Liver (tissue), 10 donors: ENCODE measurements at places on chromosomes 6 and 20. TPM values are rescaled to one million over a fixed set of nuclear protein-coding genes. Genes with fewer than 3 reads are reported as not detected.

- no peak for DNase-seq
Observed at GRCh38 chr6:134519465-134519864, 201.6 kb upstream of the SGK1 start.

DNA sequence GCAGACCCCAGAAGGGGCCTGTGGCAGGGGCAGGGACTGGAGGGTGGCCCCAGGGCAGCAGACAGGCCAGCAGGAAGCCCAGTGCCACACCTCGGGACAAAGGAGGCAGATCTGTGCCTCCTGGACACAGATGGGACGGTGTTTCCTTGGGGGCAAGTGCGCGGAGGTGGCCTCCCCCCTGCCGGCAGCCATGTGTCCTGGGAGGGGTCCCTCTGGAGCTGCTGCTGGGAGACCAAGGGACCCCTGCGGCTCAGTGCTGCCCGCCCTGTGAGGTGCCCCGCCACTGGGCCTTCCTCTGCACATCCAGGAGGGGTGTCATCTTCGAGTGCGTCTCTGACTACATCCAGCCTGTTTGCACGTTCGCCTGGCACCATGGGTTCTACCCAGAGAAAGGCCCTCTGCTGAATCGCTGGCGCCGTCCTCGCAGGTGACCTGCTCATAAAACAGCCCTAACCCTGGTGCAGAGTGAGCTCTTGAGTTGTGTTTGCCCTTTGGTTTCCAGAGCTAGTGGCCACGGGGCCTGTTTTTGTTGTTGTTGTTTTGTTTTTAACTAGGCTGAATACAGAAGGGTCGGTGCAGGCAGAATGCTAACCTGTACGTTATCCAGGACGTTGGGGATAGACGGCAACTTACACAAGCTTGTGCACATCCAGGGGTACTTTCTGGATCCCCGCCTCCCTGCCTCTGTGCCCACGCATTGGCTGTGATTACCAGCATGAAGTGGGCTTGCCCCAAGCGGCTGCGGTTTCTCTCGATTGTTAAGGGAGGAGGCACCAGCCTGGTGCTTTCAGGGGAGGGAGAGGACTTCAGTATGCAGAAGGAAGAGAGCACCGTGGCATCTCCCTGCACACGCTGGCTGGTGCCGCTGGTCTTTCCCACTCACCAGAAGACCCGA is 1.3 kb upstream of the KCNQ2 start:
- no peak for DNase-seq

DNA sequence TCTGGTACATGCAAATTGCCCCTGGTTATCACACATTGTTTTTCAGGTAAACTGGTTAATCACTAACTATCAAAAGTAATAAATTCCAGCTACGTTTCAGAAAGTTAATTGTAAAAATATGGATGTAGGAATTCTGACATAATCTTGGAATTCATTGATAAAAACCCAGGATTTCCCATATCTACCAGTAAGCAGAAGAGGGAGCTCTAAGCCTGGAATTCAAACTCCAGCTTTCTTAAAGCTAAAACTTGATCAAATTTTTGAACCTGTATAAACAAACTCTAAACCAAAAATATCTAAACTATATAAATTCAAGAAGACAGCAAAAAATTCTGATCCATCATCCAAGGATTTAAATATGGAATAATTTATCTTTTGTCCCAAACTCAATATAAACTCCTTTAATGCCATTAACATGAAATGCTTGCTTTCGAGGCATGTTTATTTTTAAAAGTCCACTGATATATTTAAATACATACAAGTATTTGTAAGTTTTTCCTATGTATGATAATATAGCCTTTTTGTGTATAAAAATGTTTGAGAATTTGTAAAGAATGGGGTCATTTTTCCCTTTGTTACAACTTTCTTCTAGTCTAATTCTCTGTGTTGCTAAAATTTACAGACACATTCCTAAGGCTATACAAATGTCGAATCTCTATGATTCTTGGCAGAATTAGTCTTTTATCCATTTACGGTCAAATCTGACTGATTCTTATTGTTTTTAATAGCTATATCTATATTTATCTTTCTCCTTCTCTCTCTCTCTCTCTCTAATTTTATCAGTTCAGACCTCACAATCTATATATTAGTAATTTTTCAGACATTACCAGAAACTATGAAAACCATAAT is 91.4 kb upstream of the RNF217 start:
- no peak for DNase-seq

DNA sequence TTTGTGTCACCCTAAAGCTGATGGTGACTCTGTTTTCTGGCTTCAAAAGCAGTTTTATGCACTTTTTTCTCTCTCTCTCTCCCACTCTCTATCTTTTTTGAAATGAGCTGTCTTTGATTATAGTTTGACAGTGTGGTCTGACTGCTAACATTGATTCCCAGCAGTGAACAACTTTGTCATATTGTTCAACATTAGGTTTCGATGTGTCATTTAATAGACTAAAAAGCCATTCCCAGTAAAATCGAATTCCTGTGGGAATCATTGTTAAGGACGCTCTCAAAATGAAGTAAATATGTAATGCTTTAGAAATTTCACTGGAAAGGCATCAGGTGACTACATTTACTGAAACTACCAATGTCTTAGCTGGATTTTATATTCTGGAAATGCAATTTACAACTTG is 69.9 kb upstream of the FLRT3 start:
- DNase-seq = no peak

- DNase-seq = no peak
Observed at GRCh38 chr20:48945840-48946514, 24.5 kb downstream of the ARFGEF2 start.

CAPN11 gene
- 0.08 TPM for total RNA-seq

GRCh38 chr20:13841206-13841605 is 56.4 kb downstream of the NDUFAF5 start:
- DNase-seq = no peak

DNA sequence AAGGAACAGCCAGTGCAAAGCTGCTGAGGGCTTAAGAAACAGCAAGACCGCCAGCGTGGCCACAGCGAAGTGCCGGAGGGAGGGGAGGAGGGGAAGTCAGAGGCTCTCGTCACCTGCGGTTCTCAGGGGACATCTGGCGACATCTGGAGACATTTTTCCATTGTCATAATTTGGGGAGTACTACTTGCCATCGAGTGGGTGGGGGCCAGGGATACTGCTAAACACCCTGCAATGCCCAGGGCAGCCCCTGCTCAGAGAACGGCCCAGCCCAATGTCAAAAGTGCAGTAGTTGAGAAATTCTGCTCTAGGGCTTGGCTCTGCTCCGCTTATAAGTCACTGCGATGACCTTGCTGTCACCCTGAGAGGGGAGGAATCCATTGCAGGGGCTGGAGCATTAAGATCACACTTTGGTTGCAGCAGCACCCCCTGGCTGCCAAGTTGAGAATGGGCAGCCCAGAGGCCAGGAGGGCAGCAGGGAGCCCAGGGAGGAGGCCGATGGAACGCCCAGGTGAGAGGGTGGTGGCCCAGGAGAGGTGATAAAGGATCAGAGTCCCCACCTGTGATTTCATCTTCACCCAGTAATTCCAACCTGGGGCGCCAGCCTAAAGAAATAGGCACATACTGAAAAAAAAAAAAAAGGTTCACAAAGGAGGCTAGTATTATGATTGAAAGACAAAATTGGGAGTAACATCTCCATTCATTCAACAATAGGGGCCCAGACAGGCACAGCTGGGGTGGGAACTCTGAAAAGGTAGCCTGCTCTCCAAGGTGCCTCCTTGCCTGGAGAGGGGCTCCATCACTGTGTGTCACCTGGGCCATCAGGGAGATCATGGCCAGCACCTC is 218.2 kb downstream of the BMP7 start:
- no peak for DNase-seq

DNA sequence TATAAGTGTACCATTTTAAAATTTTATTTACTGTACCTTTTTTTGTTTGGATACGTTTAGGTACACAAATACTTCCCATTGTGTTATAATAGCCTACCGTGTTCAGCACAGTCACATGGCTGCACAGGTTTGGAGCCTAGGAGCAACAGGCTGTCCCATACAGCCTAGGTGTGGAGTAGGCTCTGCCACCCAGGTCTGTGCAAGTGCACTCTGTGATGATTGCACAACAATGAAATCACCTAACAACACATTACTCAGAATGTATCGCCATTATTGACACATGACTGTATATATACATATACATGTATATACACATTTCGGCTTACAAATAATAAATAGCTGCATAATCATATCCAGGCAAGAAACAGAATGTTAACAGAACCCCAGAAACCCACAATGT is 15.4 kb downstream of the SERAC1 start:
- no peak for DNase-seq

GRCh38 chr20:35768731-35769664 is 2.8 kb upstream of the PHF20 start:
- no peak for DNase-seq

DNA sequence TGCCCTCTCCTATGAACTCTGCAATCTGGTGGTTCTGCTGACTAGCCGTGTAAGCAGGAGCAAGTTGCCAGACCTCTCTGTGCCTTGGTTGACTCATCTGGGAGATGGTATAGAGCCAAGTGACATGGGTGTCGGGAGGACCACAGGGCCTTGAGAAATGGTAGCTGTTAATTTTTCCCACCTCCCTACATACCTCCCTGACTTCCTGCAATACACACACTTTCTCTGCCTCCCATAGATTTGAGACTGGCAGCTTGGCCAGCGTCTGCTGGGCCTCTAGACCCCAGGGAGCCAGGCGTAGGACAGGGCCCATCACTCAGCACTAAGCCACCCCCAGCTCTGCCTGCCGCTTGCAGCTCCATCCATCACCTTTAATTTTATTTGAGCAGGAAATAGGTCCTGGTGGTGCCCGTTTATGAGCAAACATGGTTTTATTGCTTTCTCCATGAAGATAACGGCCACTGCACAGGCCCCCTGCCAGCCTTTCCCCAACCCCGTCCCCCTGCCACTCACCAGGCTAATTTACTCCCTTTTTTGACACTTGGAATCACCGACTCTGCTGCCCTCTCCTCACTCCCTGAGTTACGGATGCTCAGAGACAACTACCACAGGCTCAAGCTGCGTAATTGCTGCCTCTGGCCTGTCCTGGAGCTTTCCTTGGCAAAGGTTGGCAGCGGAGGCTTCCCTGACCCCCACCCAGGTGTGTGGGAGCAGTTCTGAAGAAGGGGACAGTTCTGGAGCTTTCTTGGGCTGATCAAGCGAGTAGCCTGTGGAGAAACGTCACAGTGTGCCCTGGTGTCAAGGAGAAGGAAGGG is 11.1 kb downstream of the GLP1R start:
- no peak for DNase-seq

STMN3 gene
- 0.67 TPM for total RNA-seq

- no peak for DNase-seq
Observed at GRCh38 chr20:61797200-61797599, 268.5 kb downstream of the TAF4 start.

DNA sequence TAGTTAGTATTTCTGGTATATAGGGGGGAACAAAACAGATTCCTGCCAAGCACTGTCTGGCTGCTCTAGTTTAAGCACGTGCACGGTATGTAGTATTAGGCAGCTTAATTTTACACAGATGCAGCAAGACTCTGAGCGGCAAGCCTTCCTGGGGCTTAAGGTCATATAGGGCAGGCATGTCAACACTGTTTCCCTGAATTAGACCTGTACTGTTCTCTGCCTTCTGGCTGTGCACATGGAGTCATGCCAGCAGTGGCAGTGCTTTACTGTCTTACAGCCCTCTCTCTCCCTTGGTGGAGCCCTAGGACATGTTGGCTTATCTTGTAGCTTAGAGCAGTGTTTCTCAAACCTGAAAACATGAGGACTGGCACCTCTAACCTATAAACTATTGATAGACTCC is 56.6 kb downstream of the PHF20 start:
- peak; percentile 36 for DNase-seq

DNA sequence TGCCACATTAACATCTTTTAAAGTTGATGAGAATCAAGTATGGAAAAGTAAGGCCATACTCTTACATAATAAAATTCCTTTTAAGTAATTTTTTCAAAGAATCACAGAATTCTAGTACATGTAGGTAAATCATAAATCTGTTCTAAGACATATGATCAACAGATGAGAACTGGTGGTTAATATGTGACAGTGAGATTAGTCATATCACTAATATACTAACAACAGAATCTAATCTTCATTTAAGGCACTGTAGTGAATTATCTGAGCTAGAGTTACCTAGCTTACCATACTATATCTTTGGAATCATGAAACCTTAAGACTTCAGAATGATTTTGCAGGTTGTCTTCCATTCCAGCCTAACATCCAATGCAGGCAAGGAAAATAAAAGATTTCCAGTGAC is 11.6 kb downstream of the PLN start:
- no peak for DNase-seq

GRCh38 chr20:51439160-51439689 is 103.3 kb downstream of the NFATC2 start:
- DNase-seq = no peak

DNA sequence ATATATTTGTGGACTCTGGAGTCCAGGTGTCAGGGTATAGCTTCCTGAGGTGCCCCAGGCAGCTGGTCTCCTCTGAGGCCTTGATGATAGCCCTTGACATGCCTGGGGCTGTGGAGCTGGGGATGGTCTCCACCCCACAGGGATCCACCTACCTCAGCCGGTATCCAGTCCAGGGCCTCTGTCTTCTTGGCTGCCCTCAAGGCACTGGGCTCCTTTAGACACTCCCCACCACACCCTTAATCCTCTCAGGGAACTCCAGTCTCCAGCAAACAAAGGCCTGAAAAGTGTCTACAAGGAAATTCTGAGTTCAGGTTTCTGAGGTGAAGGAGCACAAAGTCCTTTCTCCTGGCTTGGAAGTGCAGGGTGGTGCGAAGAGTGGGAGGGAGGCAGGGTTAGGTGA is 44.6 kb upstream of the DDR1 start:
- DNase-seq = no peak
